Fibroblast of the aortic adventitia (primary cell): ENCODE measurements at places on chromosomes 1 and 21.
A peak's percentile ranks its signal among the peaks of the same experiment; 100 is the strongest.

GRCh38 chr1:167630568-167631385 is 745 bp downstream of the RCSD1 start:
- no peak for DNase-seq

- DNase-seq = no peak
These were observed 8.5 kb downstream of the EPHA2 start for GRCh38 chr1:16147156-16147926.

DNA sequence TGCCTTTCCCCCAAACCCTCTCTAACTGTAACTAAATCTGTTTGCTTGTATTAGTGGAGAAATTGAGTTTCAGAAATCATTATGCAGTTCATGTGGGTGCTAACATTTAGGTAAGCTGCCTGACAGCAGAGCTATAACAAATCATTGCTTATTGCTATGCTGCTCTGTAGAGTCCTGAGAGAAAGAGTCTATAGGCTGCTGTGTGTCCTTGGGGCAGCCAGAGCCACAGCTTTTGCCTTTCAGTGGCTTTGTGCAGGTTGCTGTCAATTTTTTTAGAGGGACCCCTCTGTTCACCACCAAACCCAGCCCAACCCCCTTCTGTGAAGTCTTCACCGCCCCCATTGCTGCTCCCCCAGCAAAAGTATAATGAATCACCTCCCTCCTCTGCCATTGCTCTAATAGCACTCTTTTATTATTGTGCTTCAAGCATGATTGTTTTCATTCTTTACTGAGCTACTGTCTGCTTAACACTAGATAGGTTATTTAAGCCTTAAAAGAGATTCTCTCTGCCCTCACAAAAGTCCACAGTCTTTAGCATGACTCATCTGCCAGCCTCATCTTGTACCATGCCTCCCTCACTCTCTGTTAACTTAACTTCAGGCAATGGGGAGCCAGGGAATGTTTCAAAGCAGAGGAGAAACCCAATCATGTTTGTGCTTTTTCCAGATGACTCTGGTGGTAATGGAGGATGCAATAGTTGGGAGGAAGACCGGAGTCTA is 38.6 kb downstream of the DIRAS3 start:
- DNase-seq = peak; percentile 3

DNA sequence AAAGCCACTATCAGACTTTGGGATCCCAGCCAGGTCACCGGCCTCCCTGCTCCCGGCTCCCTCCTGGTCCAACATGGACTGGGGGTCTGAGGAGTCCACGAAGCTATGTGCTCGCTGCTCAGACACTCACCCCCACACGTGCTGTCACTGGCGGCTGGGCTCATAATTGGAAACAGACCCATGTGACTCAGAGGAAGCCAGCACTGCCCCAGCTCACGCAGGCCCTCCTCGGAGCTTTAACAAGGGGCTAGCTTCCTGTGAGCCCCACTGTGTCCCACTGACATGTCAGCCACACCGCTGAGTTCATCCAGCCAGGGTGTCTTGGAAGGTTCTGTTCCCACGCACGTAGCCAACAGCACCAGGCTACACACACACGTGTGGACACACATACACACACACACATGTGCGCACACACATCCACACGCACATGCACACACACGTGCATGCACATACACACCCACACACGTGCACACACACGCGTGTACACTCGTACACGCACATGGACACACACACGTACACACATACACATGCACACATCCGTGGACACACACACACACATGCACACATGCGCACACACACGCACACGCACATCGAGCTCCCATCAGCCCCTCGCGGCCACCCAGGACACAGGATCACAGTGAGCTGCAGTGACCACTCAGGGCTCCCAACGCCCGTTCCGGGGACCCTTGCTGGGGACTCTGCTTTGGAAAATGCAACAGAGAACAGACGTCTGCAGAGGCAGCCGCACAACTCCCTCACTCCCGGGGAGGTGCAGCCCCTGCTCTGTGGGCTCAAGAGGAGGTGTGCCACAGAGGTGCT is 18.4 kb upstream of the COL6A2 start:
- peak; percentile 86 for DNase-seq

- DNase-seq = no peak
These were observed 924 bp downstream of the EXTL2 start for GRCh38 chr1:100893718-100894117.

DNA sequence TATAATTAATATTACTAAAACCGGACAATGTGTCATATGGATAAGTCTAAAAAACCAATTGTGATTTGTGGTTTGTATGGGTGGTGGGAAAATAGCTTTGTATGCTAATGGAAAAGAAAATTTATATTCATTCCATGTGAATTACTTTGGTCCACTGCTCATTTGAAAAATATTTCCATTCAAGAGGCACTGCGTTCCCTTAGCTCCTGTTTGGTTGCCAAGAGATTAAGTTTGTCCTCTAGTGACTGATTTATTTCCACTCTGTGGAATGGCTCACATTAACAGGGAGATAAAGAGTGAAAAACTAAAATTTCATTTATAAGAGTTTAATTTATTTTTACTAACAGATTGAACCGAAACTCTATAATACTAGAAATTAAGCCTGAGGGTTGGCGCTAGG is 744.1 kb upstream of the CHRM3 start:
- DNase-seq = peak; percentile 81
